ENCODE measurements at places on chromosomes 7 and 10. TPM values are rescaled to one million over a fixed set of nuclear protein-coding genes. Genes with fewer than 3 reads are reported as not detected.

DNA sequence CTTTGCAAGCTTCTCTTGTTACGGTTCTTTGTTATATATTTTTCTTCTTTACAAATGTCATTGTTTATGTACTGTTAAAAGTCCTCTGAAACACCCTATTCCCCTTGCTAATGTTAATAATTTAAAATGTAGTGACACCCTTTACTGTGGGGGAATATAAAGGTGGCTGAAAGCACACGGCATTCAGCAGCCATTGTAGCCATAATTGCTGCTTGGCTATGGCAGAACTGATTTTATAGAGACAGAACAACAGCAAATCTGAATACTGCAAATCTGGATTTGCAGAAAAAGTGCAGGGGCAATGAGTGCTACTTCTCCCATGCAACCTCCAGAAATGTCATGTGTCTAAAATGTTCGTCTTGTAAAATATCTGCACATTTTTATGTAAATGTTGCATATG lies 3.7 kb upstream of the WASL start:
- DNase-seq, result no peak

The SPDYE6 gene
- polyA plus RNA-seq, result 5.3 TPM

GRCh38 chr7:4483851-4484250 lies 198.2 kb upstream of the FOXK1 start:
- no peak for DNase-seq

The PANK1 gene
- polyA plus RNA-seq, result 13.8 TPM

- no peak for DNase-seq
Measured at GRCh38 chr7:20199015-20199737, 18.0 kb downstream of the MACC1 start.

The ITPRID1 gene
- 0.52 TPM for polyA plus RNA-seq

DNA sequence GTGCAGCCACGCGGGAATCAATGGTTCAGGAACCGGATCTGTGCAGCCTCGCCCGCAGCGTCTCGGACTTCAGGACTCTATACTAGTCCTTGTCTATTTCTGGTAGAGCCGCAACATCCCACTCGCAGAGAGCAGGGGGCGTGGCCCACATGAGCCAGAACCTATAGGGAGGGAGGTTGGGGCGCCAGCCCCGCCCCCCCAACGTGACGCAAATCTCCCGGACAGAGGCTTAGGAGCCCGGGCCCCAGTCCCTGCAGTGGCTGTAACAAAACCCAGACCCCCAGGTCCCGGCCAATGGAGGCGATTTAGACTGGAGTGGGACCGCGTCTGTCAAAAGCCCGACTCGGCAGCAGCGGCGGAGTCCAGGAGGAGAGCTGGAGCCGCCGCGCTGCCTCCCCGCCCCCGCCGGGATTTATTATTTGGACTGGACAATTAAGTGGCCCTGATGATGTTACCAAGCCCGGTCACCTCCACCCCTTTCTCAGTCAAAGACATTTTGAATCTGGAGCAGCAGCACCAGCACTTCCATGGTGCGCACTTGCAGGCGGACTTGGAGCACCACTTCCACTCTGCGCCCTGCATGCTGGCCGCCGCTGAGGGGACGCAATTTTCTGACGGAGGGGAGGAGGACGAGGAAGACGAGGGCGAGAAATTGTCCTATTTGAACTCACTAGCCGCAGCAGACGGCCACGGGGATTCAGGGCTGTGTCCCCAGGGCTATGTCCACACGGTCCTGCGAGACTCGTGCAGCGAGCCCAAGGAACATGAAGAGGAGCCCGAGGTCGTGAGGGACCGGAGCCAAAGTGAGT lies at the start of gene NKX2-3:
Gene NKX2-3 (plus strand): TSS at position 256 of the 809 bp plus-strand sequence. CDS start 190 bp downstream, at position 446.
- no peak for DNase-seq

The GSAP gene
- 5.6 TPM for polyA plus RNA-seq

The TOMM7 gene
- polyA plus RNA-seq, result 807 TPM

The FAM180A gene
- 0.10 TPM for polyA plus RNA-seq

DNA sequence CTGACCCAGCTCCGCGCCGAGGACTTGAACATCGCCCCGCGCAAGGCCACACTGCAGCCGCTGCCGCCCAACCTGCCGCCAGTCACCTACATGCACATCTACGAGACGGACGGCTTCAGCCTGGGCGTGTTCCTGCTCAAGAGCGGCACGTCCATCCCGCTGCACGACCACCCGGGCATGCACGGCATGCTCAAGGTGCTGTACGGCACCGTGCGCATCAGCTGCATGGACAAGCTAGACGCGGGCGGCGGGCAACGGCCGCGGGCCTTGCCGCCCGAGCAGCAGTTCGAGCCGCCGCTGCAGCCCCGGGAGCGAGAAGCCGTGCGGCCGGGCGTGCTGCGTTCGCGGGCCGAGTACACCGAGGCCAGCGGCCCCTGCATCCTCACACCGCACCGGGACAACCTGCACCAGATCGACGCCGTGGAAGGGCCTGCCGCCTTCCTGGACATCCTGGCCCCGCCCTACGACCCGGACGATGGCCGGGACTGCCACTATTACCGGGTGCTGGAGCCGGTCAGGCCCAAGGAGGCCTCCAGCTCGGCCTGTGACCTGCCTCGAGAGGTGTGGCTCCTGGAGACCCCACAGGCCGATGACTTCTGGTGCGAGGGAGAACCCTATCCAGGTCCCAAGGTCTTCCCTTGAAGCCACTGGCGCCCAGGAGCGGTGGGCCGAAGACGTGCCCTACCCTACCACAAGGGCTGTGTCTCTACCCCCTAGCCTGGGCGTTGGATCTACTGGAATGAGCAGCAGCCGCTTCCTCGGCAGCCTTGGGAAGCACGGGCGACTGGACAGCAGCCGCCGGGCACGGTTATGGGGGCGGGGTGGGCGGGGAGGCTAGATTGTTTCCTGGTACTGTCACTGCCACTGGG lies 945 bp downstream of the ADO start:
- no peak for DNase-seq

The CPA1 gene
- 6.5 TPM for polyA plus RNA-seq

The FGL2 gene
- polyA plus RNA-seq, result 27.9 TPM

DNA sequence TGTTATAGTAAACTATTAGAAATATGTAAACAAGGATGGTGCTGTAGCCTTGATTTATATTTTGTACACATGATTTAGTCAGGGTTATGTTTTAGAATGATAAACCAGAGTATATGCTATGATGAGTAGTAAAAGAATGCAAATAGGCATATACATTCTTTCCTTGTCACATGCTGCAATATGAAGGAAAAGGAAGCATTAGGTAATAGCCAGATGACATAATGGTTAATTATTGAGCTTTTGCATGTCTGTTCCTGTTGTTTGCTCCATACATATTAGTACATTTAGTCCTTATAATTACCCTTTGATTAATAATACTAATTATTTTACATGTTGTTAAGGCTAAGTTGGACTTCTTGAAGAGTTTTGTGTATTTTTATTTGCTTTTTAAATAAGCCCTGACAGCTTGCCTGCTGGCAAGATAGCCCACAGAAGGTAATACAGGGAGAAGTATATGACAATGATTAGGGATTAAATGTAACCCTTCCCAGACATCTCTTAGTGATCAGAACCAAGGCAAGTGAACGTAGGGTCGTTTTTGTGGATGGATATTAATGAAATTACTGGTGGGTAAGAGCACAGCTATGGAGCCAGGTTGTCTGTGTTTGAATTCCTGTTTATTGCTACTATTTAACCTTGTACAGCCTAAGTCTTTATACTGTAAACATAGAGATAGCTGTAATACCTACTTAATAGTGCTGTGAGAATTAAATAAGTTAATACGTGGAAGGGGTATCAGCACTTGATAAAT lies 68.4 kb downstream of the PHTF2 start:
- no peak for DNase-seq

The NAT16 gene
- not detected for polyA plus RNA-seq

The COG5 gene
- polyA plus RNA-seq, result 27.9 TPM

DNA sequence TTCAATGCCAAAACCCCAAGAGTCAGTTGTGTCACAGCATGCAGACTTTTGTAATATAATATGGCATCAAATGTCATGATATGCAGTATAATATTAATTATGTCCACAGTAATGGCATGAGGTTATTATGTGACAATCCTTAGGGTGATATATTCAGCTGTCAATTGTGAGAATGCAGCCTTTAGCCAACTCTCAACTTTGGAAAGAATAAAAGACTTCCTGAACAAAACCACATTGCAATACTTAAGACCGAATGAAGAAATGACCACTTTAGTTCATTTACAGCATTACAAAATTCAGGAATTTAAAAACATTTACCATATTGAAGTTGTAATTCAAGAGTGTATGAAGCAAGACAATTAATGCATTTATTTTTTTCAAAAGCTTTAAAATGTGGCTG lies 45.4 kb downstream of the CPVL start:
- DNase-seq, result no peak

The PIP gene
- polyA plus RNA-seq, result not detected

The SUGCT gene
- polyA plus RNA-seq, result 2.2 TPM

DNA sequence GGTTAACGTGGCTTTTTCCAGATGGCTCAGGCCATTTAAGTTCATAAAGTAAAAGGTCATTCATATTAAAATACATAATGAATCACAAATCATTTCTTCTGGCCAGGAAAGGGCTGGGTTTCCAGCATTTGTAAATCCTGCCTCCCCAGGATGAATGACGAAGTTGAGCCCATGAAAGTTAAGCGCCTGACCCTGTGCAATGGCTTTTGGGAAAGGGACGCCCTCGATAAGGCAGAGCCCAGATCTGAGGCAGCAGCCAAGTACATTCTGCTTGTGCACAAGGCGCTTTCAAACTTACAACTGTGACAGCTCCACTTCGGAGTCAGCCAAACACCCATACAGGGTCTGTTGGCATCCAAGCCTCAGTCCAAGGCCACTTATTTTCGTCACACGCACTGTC lies 2.8 kb downstream of the GIMAP6 start:
- DNase-seq, result no peak

The CALN1 gene
- 1.6 TPM for polyA plus RNA-seq

GRCh38 chr7:156192921-156193320 lies 380.7 kb upstream of the SHH start:
- DNase-seq, result no peak

The GIMAP6 gene
- 14.0 TPM for polyA plus RNA-seq

- DNase-seq, result no peak
Measured at GRCh38 chr7:118152149-118152548, 31.8 kb upstream of the LSM8 start.

DNA sequence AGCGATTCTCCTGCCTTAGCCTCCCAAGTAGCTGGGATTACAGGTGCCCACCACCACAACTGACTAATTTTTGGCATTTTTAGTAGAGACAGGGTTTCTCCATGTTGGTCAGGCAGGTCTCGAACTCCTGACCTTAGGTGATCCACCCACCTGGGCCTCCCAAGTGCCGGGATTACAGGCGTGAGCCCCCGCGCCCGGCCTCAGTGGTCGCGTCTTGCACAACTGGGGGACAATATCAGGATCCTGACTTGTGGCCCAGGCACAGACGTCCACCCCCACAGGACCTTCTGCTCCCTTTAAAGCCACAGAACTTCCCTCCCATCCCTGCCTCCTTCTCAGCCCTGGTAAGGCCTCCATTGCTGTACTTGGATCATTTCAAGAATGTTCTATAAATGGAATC lies 16.8 kb upstream of the LARP4B start:
- DNase-seq, result no peak

The GIMAP1 gene
- polyA plus RNA-seq, result 2.4 TPM

- DNase-seq, result no peak
Measured at GRCh38 chr10:15482156-15482555, 111.1 kb upstream of the FAM171A1 start.

GRCh38 chr10:86362129-86362527 lies 4.5 kb downstream of the GRID1 start:
- DNase-seq, result no peak

DNA sequence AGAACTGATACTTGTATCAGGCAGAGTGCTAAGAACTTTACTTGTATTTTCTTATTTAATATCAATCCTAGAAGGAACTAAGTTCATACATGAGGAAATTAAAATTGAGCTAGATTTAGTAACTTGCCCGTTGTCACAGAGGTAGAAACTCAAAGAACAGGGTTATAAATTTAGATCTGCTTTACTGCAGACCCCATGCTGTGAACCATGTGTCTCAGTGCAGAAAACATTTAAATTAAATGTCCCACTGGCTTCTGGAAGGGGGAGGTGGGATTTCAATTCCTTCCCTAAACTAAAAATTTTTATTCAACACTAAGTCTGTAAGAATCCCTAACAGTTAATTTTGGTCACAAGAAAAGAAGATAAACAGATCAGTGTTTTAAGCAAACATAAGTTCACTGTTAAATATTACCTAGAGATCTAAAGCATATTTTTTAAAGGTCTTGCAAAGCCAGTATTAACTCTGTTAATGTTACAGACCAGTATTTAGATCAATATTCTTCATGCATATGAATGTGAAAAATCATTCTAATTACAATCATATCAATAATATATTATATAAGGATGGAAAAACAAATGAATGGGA lies 23.1 kb downstream of the WASL start:
- no peak for DNase-seq

DNA sequence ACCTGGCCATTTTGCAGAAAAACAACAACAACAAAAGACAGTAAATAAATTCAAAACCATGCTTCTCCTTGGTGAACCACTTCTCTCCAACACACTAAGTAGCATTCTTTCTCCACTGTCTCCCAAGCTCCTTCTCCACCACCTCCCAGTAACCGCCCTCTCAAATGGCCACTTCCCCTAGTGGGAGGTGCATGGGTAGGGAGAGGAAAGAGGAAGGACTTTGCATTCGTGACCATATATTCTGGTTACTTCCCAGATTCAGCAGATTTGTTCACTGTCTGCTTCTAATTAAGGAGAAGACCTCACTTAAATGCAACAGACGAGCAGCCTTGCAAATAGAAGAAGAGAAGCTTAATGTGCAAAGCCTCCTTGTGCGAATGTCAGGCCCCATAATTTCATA lies 166.8 kb downstream of the SORCS1 start:
- no peak for DNase-seq

- no peak for DNase-seq
Measured at GRCh38 chr10:51564896-51565510, 134.4 kb downstream of the CSTF2T start.

The TACC2 gene
- 122 TPM for polyA plus RNA-seq

DNA sequence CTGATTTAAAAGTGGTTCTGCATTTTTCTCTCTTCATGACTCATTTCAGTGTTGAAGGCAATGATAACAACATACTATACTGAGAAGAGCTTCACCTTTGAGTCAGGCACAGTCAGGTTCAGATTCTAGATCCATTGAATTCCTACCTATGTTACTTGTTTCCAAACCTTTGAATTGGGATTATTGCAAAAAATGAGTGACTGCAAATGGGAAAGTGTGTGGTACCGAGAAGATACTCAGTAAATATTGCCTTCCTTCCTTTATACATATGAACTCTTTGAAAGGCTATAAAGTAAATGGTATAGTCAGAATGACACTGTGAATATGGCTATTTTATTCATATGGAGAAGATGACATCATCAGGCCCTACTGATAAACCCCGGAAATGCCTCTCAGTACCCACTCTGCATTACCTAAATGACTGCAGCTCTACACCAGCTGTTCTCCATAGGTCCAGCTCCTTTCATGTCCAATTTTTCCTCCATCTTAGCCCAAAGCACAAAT lies 66.7 kb upstream of the FGL2 start:
- DNase-seq, result no peak

- DNase-seq, result no peak
Measured at GRCh38 chr10:47223236-47223635, 76.8 kb upstream of the GDF10 start.

The HOXA9 gene
- polyA plus RNA-seq, result 25.7 TPM

Data from forelimb muscle (tissue), 1 donor.